ENCODE measurements at places on chromosomes 5 and 9.

DNA sequence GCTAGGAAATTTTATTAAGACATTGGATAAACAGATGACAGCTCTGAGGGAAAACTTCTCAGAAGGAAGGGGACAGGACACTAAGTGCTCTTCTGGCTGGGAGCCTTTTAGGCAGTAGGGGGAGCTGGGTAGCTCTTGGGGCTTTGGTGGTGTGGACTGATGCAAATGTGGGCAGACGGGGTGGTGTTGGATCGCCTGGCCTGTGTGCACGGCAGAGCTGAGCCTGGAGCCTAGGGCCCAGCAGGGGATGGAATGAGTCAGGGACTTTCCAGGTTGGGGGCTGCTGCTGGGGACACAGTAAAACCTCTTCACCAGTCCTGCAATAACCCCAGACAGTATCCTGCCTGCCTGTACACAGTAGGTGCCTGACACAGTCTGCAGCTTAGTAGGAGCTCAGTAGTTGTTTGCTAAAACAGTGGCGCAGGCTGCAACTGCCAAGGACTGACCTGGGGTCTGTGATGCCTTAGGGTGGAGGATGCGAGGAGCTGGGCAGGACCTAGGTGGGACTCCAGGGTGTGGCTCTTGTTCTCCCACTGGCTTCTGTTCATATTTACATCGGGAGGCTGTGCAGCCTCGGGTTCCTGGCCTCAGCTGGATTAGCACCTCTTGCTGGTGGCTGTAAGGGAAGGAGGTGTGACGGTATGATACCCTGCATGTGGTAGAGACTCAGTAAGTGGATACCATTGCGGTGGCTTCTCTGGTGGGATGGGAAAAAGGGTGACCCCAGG lies 83.8 kb downstream of the DAB2IP start:
- no peak for DNase-seq

DNA sequence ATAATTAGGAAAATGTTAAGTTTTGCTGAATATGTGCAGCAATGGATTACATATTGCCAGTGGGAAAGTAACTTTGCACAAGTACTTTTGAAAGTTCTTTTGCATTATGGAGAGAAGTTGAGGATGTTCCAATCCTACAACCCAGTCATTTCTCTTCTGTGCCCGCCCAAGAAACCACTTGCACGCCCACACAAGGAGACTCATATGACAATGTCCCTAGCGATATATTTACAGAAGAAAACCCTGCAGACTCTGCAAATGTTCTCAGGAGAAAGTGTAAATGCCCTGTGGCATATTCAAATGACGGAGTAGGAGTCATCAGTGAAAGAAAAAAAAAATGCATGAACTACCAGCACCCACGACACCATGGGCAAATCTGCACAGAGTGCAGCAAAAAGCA lies 356.5 kb downstream of the CTNND2 start:
- no peak for DNase-seq

DNA sequence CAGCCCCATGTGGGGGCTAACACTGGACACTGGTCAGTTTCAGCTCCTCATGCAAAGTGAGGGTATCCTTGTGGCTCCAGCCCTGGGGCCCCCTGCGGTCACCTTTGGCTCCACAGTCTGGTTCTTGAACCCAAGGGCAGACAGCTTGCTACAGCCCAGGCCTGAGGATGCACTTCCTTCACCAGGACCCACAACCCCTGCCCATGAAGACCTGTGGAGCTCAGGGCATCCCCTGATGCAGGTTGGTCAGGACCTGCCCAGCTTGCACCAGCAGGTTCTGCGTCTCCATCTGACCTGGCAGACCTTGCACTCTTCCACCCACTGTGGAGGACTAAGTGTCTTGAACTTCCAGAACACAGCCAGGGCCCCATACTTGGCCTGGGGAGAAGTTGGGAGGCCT lies 3.7 kb upstream of the MRNIP start:
- no peak for DNase-seq

GRCh38 chr5:6759401-6759800 lies 46.2 kb downstream of the TENT4A start:
- DNase-seq: no peak

- DNase-seq: no peak
Measured at GRCh38 chr9:97567894-97568202, 65.3 kb downstream of the TSTD2 start.

DNA sequence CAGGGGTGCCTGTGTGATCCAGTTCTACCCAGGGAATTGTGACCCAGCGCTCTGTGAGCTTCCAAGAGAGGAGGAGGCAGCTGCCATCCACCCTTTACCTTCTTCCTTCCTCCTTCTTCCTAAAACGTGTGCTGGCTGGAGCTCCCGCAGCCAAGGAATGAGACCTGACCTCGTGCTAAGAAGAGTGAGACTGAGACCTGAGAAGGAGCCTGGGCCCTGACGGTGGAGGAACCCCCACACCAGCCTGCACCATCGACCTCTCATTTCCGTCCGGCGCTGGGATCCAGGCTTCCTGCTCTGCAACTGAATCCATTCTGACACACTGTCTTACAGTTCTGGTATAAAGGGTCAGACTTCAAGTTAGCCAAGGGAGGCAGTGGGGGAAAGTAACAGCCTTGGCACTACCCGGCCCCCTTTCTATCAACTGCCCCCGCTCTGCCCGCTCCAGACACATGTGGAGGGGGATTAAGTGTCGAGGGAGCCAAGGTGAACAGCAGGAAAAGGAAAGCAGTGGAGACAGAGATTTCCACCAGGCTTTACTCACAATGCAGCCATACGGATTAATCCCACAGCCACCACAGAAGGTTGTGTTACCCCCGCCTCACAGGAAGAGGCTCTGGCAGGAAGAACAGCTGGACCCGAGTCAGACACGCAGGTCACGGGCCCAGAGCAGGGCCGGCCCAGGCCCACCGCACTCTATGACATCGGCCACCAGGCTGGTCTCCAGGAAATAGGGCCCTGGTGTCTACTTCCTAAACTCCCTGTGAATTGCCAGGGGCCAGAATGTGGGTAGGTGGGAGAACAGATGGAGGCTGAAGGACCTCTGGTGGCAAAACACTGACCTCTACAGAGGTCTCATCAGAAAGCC lies 15.8 kb downstream of the MGAT1 start:
- DNase-seq: no peak

DNA sequence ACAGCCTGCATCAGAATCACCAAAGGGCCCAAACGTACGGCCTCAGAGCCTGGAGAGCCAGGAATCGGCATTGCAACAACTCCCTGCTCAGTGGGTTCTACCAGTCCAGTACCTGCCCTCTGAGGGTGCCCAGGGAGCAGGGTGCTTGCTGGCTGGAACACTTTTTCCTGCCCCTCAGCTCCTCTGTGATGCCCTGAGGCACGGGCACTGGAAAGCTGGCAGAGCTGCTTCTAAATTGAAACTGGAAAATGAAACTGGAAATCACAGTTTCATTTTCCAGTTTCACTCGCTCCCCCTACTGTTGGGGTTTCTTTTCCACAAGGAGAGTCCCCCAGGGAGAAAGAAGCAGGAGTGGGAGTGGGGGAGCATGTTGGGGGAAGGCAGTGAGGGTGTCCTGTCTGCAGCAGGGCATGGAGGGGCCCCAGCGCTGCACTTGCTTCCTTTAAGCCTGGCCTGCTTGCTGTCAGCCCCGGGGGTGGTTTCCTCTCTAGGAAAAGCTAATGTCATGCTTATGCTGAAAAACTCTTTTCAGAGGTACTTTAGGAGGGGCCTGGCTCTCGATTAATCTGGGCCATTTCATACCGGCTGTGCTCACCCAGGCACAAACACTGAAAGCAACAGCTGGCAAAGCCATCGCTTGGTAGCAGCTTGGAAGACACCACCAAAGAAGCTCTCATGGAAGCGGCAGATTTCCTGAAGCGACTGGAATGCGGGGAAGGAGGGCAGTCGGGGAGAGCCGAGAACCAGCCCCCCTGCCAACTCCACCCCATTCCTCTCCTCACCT lies 26.2 kb downstream of the IRF1 start:
- DNase-seq: no peak

- DNase-seq: no peak
Measured at GRCh38 chr5:141623186-141623585, 4.4 kb upstream of the DIAPH1 start.

DNA sequence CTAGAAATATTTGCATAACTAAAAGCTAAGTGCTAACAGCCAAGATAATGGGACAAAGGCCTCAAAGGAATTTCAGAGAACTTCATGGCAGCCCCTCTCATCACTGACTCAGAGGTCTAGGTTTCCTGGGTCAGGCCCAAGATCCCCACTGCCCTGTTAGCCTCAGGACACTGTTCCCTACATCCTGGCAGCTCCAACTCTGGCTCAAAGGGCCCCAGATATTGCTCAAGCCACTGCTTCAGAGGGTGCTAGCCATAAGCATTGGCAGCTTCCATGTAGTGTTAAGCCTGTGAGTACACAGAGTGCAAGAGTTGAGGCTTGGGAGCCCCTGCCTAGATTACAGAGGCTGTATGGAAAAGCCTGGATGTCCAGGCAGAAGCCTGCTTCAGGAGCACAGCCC lies 998.1 kb downstream of the TLE1 start:
- no peak for DNase-seq

DNA sequence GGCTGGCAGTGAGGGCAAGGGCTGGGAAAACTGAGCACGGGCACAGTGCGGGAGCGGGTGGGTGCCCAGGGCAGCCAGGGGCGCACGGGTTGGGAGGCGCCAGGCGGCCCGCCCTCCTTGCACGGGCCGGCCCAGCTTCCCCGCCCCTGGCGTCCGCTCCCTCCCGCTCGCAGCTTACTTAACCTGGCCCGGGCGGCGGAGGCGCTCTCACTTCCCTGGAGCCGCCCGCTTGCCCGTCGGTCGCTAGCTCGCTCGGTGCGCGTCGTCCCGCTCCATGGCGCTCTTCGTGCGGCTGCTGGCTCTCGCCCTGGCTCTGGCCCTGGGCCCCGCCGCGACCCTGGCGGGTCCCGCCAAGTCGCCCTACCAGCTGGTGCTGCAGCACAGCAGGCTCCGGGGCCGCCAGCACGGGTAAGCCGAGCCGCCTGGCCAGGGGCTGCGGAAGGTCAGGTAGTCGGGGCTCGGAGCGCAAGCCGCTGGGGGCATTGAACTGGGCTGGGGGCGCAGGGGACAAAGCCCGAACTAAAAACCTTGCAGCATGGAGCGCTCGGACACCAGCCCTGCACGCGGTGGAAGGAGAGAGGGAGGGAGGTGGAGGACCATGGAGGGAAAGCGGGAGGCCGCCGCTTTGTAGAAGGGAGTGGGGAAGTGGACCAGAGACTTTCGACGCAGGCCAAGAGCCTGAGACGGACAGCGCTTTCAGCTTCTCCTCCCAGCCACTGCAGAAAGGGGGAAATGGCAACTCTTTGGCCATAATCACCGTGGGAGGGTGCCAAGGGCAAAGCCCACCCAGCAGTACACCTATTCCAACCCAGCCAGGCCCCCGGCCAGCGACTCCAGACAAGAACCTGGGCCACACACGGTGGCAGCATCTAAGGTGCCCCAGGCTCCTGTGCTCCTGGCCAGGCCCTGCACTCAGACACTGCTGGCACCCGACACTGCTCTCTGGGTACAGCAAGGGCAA lies at the start of gene TGFBI:
TGFBI (plus strand) TSS at position 207 of the 961 bp plus-strand sequence; CDS start at position 275, 68 bp downstream.
- DNase-seq: no peak

GRCh38 chr5:132446621-132447020 lies 44.0 kb downstream of the IRF1 start:
- DNase-seq: no peak

DNA sequence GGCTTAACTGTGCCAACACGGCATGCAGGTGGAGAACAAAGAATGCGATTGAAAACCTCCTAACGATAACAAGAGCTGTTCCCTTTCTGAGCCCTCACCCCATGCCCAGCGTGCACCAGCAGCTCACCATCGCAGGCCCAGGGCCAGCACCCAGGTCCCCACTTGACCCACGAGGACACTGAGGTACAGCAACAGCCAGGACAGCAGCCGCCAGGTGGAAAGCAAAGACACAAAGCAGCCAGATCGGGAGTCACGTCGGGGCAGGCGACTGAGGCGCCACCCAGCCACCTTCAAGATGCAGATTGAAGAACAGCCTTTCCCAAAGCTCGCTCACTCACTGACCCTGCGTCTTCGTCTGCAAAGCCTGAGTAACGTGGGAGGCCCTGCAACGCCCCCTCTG lies 6.9 kb upstream of the SEC16A start:
- no peak for DNase-seq

GRCh38 chr9:114112325-114112724 lies 13.2 kb upstream of the KIF12 start:
- no peak for DNase-seq

- DNase-seq: no peak
Measured at GRCh38 chr5:74341221-74341620, 299.3 kb downstream of the ENC1 start.

GRCh38 chr5:83474991-83475390 lies 3.4 kb downstream of the VCAN start:
- no peak for DNase-seq

DNA sequence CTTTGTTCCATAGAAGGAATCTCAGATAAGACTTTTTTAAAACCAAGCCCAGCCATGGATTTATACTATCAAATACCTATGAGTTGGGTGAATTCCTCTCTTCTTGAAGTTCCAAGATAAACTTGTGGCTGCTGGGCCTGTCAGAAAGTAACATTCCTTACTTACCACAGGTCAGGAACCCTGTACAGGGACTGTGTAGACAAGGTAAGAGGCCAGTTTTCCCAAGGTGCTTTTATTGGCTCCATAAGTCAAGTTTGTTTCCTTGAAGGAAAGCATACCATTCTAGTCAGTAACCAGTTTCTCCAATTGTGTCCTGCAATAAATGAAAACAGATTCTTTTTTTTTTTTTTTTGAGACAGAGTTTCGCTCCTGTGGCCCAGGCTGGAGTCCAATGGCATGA lies 8.8 kb upstream of the CLTB start:
- no peak for DNase-seq

- no peak for DNase-seq
Measured at GRCh38 chr5:123505633-123506032, 6.3 kb upstream of the CSNK1G3 start.

- DNase-seq: no peak
Measured at GRCh38 chr5:98911280-98912040, 17.3 kb downstream of the CHD1 start.

GRCh38 chr9:137959641-137960411 lies 82.2 kb downstream of the CACNA1B start:
- DNase-seq: no peak

DNA sequence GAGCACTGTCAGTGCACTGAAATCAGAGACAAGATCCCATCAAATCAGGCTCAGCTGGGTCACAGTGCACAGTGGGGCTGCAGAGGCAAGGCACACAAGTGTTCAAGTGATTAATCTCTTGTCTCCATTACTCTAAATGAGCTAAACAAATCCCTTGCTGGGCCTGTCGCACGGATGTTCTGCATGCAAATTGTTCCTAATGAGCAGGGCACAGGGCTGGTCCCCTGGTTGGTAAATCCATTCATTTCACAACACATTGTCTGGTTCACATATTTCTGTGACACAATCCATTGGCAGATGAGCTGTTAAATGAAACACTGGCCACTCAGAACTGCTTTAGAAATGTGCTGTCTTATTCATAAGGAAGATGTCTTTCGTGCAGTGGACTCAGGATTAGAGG lies 167.9 kb upstream of the BRINP1 start:
- DNase-seq: no peak

GRCh38 chr5:43627028-43627427 lies 24.0 kb downstream of the NNT start:
- DNase-seq: no peak

Measured in activated CD8-positive, alpha-beta memory T cell treated with anti-CD3 and anti-CD28 coated beads for 4 hours (primary cell).